Activated CD4-positive, alpha-beta T cell treated with anti-CD3 and anti-CD28 coated beads for 48 hours (primary cell): ENCODE measurements at places on chromosomes 11 and 22.
A peak's percentile ranks its signal among the peaks of the same experiment; 100 is the strongest.

DNA sequence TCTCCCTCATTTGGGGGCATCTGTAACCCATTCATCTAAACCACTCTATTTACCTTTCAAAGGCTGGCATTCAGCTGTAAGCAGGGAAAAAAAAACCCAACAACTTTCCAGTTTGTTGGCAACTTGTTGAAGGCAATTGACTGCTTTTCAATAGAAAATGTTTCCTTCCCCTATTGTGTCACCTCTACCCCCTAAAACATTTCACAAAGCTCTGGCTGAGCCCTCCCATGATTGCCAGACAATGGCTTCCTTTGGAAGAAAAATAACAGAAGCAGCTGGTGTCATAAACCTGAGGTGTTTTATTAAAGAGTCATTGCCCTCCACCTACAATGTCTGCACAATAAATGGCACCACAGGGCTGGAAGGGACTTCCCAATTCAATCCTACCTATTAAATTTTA, 22.1 kb upstream of the PSMA1 start:
- no peak for DNase-seq

GRCh38 chr11:62341588-62341987, 4.3 kb downstream of the ASRGL1 start:
- DNase-seq: no peak

DNA sequence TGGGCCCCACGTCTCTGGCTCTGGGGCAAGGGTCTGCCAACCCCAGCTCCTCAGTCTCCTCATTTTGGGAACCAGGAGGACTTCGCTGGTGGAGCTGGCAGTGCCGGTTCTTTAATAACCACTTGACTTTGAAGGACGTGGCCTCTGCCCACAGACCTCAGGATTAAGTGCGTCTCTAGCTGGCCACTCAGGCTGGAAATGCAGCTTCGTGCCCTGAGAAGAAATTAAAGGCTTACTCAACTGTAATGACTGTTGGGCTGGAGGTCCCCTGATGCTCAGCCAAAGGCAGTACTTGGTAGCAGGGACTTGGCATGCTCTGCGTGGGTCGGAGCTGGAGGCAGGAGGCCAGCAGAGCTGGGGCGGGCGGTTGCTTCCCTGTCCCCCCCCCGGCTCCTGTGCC, 16.7 kb upstream of the PARVG start:
- DNase-seq: no peak

GRCh38 chr11:108873310-108873709, 208.4 kb downstream of the DDX10 start:
- no peak for DNase-seq

DNA sequence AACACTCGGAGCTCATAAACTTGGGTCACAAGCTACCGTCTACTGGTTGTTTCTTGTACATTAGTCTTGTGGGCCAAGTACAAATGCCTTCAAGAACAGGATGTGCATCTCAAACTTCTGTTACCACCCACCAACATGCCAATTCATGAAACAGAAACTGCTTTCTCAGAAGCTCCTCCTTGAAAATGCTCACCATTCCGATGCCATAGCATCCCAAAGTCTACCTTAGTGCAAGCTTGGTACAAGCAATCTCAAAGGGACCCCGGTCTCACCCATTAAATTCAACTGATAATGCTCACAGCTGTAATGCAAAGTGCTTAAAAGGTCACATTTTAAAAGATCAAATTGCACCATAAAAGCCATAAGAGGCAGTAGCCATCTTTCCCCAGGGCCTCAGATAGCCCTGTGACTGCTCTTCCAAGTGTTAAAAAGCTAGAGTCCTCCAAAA, 31.8 kb upstream of the CCDC34 start:
- DNase-seq: no peak

- DNase-seq: no peak
Observed at GRCh38 chr11:36069576-36070212, 125.8 kb downstream of the LDLRAD3 start.

DNA sequence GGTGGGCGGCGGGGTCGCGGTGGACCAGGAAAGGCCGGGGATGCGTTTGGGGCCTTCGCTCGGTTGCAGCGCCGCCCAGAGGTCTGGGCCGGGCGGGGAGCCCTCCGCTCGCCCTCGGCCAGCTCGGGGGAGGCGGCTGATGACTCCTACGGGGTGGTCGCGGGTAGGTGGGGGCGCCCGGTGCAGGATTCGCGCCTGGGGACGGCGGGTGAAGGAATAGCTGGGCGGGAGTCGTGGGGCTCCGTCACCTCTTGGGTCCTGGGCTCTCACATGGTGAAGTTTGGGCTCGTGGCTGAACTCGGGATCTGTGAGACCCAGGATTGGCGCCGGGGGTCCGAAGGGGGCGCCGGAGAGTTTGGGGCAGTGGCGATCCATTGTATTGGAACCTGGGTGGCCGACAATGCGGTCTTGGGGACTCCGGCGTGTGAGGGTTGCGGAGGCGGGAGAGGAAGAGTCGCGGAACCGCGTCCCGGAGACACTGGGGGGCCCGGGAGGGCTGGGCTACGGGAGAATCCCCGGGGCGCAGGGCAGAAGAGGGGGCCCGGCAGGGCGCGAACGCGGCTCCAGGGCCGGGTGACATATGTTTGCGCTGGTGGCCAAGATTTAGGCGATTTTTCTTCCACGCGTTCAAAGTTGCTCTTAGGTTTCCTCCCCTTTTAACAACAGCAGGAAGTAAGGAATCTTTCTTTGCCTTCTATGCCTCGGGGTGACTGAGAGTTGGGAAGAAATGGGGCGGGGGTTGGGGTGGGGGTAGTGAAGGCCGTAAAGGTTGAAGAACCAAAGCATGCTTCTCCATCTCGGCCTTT, 935 bp downstream of the QSER1 start:
- DNase-seq: peak; percentile 66

DNA sequence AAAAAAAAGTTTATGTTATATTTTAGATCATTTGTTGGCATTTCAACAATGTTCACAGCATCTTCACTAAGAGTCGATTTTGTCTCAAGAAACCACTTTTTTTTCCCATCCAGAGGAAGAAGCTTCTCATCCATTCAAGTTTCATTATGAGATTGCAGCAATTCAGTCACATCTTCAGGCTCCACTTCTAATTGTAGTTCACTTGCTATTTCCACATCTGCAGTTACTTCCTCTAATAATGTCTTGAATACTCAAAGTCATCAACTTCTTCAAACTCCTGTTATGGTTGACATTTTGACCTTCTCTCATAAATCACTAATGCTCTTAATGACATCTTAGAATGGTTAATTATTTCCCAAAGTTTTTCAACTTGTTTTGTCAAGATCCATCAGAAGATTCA, 61.3 kb upstream of the CHORDC1 start:
- no peak for DNase-seq

- DNase-seq: peak; percentile 67
Observed at GRCh38 chr11:44572884-44573283, 7.4 kb downstream of the CD82 start.
